ENCODE measurements at places on chromosomes 7 and 10.
A peak's percentile ranks its signal among the peaks of the same experiment; 100 is the strongest.

DNA sequence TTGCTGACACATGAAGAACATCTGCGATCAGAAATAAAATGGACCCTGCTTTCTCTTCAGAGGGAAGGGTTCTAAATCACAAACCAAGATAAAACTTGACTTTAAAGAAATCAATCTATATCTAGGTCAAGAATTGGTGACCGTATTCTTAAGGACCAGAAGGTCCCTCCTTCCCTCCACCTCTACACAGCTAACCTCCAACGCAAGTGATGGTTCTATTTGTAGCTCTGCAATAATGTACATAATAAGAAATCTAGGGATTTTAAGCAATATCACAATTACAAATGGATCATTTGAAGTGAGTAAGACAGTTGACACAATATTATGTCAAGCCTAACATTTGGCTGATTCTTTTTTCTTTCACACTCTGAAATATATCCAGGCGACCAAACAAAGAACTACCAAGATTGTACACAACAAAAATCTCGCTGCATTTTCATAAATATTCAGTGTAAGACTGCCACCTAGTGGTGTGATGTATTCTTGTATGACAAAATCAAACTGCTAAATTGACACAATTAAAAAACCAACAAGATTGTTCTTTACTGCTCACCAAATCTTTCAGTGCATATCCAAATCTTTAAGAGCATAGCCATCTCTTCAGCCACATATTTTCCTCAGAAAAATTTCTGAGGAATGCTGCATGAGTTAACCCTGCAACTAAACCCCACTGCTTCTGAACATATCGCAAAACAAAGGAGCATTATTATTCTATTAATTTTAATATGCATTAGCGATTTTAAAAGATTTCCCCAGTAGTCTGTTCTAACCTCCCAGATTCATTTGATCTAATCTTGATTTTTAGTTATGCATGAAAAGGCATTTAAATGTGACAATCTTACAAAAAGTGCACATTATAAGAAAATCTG, 44.5 kb downstream of the ICA1 start:
- DNase-seq: no peak

DNA sequence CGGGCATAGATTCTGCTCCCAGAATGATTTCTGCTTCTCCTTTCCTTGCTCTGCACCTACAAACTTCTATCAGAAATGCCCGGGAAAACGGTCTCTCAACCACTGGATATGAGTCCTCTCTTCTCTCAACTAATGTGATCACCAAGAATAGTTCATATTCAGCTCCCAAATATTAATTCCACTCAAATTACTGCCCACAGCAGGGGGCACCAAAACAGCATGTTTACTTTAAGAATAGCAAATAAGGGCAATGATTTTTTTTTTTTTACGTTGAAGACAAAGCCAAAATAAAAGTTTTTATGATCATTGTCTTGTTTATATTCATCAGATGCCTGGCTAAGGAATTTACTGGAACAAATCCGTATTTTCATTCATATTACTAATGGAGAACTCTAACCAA, 94.9 kb upstream of the PRSS1 start:
- no peak for DNase-seq

DNA sequence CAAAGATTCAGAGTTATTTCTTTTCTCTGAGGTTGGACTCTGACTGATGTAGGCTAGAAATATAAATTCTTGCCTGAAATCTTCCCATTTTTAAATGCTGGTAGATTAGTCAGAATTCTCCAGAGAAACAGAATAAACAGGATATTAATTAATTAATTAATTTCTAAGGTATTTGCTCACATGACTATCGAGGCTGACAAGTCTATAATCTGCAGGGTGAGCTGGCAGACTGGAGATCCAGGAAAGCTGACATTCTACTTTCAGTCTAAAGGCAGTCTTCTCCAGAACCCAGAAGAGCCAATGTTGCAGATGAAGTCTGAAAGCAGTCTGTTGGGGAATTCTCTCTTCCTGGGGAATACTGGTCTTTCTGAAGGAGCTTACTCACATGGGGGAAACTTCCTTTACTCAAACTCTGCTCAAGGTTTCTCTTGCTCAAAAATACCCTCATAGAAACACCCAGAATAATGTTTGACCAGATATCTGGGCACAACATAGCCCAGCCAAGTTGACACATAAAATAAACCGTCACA, 189.7 kb downstream of the KIF20B start:
- DNase-seq: no peak

DNA sequence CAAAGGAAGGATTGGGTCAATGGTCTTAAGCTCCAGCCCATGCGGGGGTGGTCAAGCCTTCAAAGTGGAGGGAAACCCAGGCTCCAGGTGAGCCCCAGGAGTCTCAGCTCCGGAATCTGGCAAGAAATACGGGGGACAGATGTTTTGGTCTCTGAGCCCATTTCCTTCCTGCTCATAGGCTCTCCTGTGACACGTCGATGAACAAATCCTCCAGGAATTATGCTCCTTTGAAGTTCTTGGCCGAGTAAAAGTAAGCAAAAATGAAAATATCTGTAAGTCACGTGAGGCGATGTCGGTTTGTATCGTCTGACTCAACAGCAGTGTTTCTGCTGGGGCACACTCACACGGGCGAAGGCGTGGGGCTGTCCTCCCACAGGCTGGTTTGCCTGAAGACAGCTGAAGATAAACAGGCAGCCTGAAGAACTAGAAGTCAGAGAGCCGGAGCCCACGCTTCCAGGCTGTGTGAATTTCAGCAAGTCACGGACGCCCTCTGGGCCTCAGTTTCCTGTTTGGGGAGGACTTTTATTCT, 52.6 kb upstream of the SMNDC1 start:
- DNase-seq: peak; percentile 90

- DNase-seq: no peak
These were observed 25.1 kb upstream of the GPR37 start for GRCh38 chr7:124790645-124791044.

- DNase-seq: no peak
These were observed 187.4 kb upstream of the AGR3 start for GRCh38 chr7:17069146-17069545.

All from activated CD4-positive, alpha-beta memory T cell treated with anti-CD3 and anti-CD28 coated beads for 36 hours (primary cell).